ENCODE measurements at places on chromosomes 11 and 22. TPM values are rescaled to one million over a fixed set of nuclear protein-coding genes. Genes with fewer than 3 reads are reported as not detected.
A peak's percentile ranks its signal among the peaks of the same experiment; 100 is the strongest.

Gene LYVE1
- polyA plus RNA-seq: 55.4 TPM

Gene RANGAP1
- polyA plus RNA-seq: 31.1 TPM

Gene PLET1
- not detected for polyA plus RNA-seq

Gene MRGPRE
- not detected for polyA plus RNA-seq

Gene OR5A1
- polyA plus RNA-seq: not detected

Gene HOATZ
- not detected for polyA plus RNA-seq

Gene SCGB1D2
- not detected for polyA plus RNA-seq

- DNase-seq: no peak
Observed at GRCh38 chr11:65204646-65205601, 23.2 kb downstream of the CAPN1 start.

GRCh38 chr11:70290361-70291065 lies 20.0 kb downstream of the PPFIA1 start:
- DNase-seq: peak; percentile 63

GRCh38 chr22:42368379-42369249 lies 63.6 kb downstream of the NFAM1 start:
- DNase-seq: no peak

- no peak for DNase-seq
Observed at GRCh38 chr11:61978703-61979661, 11.5 kb upstream of the FTH1 start.

DNA sequence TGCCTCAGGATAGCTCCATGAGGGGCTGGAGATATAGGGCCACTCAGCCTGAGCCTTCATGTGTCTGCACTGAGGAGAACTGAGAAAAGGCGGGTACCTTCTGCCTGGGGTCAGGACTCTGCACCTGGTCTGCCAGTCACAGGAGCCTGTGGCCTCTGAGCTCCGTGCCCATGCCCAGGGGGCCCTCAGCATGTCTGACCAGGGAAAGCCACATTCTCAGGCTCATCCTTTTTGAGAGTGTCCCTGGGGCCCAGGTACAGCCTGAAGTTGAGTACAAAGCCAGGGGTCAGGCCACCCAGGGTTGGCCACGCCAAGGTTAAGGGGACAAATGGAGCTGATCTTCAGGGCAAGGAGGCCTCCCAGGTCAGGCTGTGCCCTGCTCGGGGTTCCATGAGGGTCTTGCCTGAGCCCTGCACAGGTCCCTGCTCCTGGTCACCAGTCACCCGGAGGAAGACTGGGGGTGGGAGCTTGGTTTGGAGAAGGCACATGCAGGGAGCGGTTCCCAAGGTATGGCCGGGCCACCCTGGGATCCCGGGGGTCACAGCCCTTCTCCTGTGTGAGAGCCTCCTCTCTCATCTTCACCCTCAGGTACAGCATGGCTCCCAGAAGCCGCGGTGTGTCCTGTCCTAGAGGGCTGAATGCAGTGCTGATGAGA lies 6.0 kb downstream of the DENND6B start:
- no peak for DNase-seq

GRCh38 chr11:14972581-14973495 lies 687 bp upstream of the CALCA start:
- no peak for DNase-seq

DNA sequence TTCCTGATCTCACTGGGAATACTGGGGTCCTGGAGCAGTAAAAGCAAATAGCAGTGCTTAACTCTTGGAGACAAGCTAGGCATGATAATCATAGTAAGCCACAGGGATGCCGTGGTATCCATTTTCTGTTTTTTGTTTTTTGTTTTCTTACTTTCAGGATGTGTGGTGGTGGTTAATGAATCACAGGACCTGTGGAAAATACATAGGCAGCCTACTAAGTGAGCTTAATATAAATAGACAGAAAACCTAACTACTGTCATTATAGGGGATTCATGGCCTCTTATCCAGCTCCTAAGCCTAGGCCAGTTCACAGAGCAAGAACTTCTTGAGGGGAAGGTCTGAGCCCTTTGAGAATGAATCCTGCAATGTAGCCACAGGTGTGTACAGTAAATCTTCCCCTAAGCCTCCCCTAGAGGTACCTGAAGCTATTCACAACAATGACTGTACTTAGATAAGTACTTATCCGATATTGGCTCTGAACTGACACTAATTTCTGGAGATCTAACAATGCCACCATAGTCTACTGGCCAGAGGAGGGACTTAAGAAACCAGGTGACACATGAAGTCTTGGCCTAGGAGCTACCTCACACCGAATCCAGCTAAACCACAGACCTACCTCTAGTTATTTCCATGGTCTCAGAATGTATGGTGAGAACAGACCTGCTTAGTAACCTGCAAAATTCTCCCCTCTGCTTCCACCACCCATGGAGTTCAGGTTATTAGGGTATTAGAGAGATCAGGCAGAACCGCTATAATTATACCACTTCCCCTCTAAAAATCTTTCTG lies 83.6 kb downstream of the ENTHD1 start:
- DNase-seq: no peak

DNA sequence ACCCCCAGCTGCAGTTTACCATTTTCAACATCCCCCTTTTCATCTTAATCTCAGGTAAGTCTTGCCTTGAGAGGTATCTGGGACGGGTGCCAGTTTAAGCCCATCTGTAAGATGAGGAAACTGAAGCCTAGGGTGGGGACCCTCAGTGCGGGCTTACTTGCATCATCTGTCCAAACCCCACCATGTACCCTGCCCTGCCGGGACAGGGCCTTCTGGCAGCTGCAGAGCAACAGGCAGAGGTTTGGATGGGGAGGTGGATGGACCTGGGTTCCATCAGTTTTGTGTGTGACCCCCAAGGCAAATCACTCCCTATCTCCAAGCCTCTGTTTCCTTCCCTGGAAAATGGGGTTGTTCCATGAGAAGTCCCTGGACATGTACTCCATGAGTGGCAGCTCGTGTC lies 67.5 kb downstream of the MN1 start:
- DNase-seq: no peak

GRCh38 chr11:57417056-57417455 lies 9.9 kb downstream of the SLC43A3 start:
- no peak for DNase-seq

DNA sequence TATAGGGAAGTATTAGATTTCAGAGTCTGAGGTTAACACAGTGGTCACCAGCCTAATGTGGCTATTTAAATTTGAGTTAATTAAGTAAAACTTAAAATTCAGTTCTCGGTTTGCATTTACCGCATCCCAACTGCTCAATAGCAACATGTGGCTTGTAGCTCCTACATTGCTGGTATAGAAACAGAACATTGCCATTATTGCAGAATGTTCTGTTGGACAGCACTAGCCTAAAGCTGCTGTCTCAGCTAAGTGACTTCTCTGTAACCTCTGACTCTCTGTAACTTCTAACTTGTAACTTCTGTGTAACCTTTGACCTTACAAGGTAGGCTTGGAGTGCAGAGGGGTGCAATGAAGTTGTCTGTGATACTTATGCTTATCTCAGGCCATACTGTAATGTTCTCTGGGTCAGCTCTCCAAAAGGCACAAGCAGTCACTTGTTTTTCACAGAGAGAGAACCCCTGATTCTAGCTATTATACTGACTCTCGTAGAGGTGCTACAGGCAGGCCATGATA lies 78.7 kb downstream of the ZNRF3 start:
- no peak for DNase-seq

GRCh38 chr22:49548356-49549202 lies 279.1 kb downstream of the BRD1 start:
- DNase-seq: no peak

DNA sequence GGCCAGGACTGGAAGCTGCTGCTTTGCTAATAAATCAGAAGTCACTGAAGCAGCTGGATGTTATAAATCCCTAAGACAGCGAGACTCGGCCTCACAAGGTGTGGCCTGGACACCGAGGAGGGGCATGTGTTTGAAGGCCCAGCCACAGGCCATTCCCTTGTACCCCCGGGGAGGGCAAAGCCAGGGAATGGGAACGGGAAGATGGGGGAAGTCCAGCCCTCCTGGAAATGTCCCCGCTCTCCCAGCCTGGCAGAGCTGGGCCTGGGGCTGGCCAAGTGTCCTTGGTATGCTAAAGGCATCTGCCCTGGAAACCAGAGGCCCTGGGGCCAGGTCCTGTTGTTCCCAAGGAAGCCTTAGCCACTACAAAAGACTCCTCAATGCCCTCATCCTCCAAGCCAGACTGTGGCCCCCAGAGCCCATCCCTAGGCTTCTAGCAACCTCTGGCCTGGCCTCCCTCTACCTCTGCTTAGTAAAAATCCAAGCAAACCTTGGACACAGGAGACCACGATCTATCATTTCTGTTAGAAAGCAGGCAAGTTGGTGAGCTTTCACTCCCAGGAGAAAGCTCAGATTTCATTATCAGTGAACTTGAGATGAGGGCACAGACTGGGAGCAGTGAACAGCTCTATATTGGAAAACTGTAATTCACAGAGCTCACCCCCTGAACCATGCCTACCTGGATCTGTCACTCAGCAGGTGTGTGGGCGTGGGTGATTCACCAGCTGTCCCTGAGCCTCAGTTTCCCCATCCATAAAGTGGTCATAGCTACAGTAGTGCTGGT lies 11.0 kb downstream of the CHST1 start:
- no peak for DNase-seq

GRCh38 chr11:25317216-25317615 lies 820.4 kb downstream of the LUZP2 start:
- DNase-seq: no peak

- no peak for DNase-seq
Observed at GRCh38 chr11:93505703-93506102, 37.5 kb downstream of the SMCO4 start.

DNA sequence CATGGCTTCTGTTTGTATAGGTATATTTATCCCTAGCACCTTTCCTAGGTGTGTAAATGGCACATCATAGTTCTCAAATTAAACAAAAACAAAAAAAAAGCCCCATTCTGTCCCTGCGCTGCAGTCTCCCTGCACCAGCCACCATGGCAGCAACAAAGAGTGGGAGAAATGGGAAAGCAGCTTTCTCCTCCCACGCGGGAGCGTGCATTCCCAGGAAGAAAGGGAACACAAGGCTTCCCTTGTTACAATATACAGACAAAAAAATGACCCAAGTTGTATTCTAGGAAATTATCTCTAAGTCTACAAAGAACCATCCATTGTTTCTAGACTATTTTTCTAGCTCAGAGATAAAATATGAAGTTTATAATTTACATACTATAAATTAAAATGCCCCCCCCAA lies 16.1 kb upstream of the TMPRSS5 start:
- DNase-seq: no peak

DNA sequence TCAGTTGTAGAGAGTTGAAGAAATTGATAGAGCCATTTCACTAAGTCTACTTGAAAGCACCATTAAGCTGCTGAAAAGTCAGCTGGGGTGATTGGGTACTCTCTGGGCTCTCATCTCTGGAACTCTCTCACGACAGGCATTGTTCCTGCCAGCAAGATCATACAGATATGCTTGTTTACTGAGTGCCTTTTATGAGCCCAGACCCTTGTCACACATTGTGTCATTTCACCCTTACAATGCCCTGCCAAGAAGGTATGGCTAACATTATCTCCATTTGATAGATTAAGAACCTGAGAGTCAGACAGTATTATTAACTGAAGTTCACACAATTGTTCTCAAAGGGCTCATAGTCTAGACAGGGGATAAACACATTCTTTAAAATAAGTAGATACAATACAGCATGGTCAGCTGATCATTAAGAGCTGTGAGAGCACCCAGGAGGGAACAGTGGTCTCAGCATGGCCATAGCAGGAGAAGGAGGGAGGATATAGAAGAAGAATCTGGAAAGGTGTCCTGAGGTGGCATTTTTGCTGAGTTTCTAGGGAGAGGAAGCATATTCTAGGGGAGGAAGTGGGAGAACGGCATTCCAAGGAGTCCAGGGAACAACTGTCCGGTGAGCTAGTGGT lies 580.5 kb downstream of the INSC start:
- no peak for DNase-seq

- no peak for DNase-seq
Observed at GRCh38 chr22:29299136-29299900, 7.1 kb upstream of the GAS2L1 start.

- DNase-seq: no peak
Observed at GRCh38 chr11:13003736-13004493, 5.2 kb upstream of the RASSF10 start.

GRCh38 chr11:18191376-18191775 lies 18.7 kb downstream of the MRGPRX4 start:
- DNase-seq: no peak

DNA sequence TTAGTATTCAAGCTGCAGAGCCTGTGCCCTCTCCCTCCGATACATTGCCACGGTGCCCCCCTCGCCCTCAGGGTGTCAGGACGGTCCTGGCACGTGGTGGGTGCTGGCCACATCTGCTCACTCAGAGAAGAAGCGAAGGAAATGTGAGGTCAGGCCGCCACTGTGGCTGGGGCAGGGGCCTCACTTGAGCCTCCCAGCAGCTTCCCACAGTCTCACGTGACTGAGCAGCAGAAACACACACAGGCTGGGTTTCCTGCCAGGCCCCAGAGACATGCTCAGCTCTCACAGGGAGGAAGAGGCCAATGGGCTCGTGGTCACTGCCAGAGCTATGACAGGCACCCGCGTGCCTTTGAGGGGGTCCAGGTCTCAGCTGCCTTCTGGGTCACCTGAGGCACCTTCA lies 37.9 kb upstream of the PRR5 start:
- no peak for DNase-seq

- DNase-seq: no peak
Observed at GRCh38 chr22:33785283-33785968, 134.8 kb downstream of the LARGE1 start.

- DNase-seq: no peak
Observed at GRCh38 chr11:36192425-36193289, 96.6 kb downstream of the COMMD9 start.

- no peak for DNase-seq
Observed at GRCh38 chr22:25147642-25147928, 52.1 kb upstream of the CRYBB3 start.

DNA sequence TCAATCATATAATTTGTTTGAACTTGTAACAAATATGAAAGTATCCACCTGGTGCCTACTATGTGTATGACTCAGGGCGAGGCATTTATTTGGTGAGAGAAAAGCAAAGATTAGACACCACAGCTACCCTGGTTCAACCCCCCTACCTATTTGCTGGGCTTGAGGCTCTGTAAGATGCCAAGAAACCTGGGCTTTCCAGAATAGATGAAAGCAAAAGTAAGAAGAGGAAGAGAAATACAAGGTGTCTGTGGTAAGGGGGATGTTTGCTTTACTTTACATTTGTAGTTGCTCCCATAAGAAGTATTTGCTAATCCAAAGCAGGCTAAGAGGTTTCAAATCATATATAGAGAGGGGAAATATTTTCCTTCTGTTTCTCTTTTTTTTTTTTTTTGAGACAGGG lies 61.7 kb downstream of the DDI1 start:
- no peak for DNase-seq

GRCh38 chr22:40443732-40444131 lies 73.3 kb downstream of the SGSM3 start:
- no peak for DNase-seq

DNA sequence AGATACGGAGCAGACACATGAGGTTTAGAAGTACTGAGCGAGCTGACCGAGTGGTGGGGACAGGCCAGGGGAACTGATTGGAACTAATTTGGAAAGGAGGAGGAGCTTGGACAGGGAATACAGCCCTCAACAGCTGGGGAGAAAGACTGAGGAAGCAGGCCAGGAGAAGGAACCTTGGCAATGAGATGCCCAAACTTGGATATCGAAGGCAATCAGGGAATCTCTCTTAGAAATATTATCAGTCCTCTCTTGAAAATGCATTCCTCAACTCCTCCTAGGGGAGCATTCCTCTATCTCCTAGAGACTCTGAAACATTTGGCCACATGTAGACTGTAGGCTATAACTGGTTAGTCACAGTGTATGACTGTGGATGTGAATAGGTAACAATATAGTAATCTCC lies 284.6 kb downstream of the GUCY1A2 start:
- DNase-seq: peak; percentile 4
